Right renal cortex interstitium (tissue), 3 donors: ENCODE measurements at places on chromosomes 12 and 14. TPM values are rescaled to one million over a fixed set of nuclear protein-coding genes. Genes with fewer than 3 reads are reported as not detected.

DNA sequence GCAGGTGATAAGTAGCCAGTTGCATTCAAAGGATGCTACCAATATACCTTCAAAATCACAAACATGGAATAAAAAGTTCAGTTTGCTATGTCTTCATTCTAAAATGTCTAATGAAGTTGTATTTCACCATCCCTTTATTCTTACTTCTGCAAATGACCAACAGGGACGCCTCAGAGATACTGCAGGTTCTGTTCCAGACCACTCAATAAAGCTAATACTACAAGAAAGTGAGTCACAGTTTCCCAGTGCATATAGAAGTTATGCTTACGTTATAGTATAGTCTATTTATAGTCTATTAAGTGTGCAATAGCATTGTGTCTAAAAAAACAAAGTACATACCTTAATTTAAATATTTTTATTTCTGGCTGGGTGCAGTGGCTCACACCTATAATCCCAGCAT lies 29.3 kb upstream of the EIF5 start:
- DNase-seq: no peak

GRCh38 chr12:33546004-33546403 lies 106.4 kb upstream of the SYT10 start:
- no peak for DNase-seq

DNA sequence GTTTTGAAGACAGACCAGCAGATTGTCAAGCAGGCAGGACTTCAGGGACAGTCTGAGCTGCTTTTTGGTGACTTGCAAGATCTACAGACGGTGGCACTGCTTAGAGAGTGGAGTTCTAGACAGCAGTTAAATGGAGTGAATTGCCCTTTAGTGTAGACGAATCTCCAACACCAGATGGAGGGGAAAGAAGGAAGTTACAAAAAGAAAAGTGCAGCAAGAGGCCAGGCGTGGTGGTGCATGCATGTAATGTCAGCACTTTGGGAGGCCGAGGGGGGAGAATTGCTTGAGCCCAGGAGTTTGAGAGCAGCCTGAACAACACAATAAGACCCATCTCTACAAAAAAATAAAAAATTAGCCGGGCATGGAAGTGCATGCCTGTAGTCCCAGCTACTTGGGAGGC lies 8.4 kb upstream of the HHIPL1 start:
- no peak for DNase-seq

- DNase-seq: no peak
Observed at GRCh38 chr12:123723011-123723410, 10.9 kb downstream of the ATP6V0A2 start.

DNA sequence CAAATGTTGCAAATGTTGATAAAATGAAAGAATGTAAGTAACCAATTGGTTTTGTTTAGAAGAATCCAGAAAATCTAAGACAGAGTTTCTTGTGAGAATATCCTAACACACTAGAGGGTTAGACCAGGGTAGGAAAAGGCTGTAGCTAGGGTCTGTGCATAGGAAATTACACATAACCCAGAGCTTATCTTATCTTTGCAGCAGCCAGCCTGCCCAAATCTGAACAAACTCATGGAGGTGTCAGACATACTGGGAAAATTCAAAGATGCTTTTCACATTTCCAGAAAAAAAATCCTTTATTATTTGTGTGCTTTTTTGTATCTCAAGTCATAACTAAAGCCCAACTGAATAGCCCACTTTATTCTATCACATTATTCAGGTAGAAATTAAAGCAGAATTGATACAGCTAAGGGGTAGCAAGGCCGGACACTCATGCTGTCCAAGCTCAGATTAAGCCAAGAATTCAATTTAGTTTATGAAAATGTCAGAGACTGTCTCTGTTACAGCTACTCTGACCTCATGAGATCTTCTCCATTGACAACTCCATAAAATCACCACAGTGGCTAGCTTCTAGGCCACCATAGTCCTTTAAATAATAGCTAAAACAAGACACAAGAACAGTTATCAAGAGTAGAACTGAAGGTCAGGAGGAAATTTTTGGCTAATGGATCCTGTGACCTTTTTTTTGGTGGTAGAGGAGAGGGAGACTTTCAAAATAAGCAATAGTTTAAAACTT lies 169.6 kb upstream of the RASSF8 start:
- no peak for DNase-seq

GRCh38 chr14:102624666-102625065 lies 32.2 kb downstream of the RCOR1 start:
- DNase-seq: no peak

DNA sequence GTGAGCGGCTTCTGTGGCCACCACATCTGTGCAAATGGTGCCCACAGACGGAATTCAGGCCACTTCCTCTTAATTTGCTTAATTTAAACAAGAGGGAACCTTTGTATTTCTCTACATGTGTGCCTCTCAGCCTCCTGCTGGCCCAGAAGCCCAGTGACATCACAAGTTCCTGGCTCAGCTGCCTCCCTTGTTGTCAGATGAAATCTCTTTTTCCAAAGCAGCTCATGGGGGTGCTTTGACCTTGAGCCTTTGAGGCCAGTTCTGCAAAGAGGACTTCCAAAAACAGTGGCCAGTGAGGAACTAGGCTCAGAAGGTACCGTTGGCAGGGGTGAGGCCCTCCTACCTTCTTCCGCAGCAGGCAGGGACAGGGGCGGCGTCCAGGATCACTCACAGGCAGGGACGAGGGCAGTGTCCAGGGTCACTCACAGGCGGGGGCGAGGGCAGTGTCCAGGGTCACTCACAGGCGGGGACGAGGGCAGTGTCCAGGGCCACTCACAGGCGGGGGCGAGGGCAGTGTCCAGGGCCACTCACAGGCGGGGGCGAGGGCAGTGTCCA lies 35.0 kb upstream of the GALNT9 start:
- no peak for DNase-seq

DNA sequence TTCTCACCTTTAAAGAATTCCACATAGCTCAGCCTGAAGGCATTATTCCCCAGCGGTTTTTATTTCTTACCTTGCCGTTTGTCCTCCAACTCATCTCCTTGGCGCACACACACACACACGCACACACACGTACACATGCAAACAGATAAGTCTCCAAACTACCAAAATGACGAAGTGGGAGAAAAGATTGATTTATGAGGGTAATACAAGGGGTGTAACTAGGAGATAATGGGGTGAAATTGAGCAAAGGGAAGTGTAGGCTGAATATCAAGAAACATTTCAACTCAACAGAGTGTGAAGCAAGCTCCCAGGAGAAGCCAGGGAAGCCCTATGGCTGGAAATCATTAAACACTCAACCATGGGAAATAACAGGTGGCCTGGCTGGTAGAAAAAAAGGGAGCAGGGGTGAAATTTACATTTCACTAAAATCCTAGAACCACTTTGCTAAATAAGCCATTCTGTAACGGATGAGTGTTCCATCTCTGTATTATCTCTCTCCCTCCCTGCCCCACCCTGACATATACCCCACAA lies 41.0 kb downstream of the GRIN2B start:
- no peak for DNase-seq

GRCh38 chr12:45660330-45660729 lies 69.2 kb upstream of the ARID2 start:
- DNase-seq: no peak

DNA sequence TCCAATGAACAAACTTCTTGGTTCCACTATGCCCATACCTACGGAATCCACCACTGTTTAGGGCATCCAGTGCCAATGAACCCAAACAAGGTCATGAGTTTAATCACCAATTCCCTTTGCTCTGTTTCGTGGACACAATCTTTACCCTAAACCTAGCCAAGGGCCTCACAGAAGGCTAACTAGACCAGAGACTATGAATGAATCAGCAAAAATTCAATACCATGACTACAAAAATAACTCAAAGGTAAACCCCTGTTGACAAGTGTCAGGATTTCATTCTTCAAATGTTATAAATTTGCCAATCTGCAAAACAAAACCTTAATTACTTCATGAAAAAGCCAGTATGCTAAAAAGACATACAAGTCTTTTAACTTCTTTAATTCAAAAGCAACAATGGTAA lies 96.7 kb downstream of the CEP128 start:
- DNase-seq: no peak

- no peak for DNase-seq
Observed at GRCh38 chr14:24665440-24665991, 31.5 kb upstream of the GZMB start.

DNA sequence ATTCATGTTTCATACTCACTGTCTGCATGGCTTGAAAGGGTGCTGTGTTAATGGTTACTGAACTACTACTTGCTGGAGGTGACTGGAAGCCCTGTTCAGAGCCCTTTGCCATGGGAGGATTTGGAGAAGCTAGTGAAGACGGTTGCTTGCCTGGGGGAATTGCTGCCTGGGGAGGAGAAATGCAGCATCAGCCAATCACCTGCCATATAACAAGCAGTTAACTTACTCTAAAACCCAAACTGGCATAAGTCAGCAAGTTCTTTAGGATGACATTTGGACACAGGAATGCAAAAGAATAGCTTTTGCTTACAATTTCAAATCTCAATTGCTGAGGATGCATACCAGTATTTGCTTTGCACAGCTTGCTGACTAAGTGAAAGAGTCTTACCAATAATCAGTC lies 23.4 kb upstream of the IPO8 start:
- DNase-seq: no peak

- DNase-seq: no peak
Observed at GRCh38 chr12:40473962-40474361, 218.3 kb upstream of the CNTN1 start.

DNA sequence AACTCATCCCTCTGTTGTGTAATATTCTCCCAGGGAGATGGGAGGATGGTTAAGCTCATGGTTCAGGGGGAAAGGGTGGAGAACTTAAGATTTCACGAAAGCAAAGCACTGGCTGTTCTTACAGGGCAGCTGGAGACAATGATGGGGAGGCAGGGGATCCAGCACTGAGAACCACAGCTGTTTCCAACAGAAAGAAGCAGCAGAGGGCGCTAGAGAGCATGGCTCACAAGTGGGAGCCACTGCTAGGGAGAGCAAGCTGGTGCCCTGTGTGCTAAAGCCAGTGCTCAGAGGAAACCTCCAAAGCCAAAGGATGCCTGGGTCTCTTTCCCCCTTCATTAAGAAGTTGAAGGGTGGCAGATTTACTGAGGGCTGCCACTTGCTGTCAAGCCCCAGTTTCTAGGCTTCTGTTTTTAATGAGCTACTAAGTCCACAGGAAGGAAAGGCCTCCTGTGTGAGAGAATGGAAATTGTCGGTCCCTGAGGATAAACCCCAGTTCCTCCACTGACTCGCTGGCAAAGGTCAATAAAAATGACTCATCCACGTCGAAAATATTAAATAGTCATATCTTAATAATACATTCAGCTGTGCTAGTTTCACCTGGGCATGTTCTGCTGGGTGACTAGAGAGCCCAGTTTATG lies 199.7 kb downstream of the ANO2 start:
- DNase-seq: peak; percentile 51

GRCh38 chr12:86713121-86713520 lies 456.9 kb upstream of the MGAT4C start:
- DNase-seq: no peak

GRCh38 chr14:97298736-97299135 lies 501.6 kb downstream of the VRK1 start:
- DNase-seq: no peak

DNA sequence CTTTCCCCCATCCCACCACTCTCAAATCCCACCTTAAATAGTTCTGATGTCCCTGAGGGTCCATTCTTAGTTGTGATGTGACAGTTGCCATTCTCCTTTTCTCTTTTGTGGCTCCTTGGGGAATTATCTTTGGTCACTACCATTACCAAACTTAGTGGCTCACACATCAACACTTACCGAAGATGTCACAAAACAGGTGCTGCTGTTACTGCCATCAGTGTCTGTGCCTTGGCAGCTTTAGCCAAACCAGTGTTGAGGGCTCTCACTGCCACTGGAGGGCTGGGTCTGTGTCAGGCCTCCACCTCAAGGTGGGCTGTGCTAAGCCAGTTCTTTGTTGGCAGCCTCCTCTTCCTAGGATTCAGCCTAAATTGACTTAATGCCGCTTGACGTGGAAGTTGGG lies 144.0 kb downstream of the MYRFL start:
- DNase-seq: no peak

GRCh38 chr12:102675672-102676071 lies 195.3 kb upstream of the IGF1 start:
- DNase-seq: no peak

GRCh38 chr14:56268673-56269072 lies 150.5 kb downstream of the PELI2 start:
- DNase-seq: no peak

DNA sequence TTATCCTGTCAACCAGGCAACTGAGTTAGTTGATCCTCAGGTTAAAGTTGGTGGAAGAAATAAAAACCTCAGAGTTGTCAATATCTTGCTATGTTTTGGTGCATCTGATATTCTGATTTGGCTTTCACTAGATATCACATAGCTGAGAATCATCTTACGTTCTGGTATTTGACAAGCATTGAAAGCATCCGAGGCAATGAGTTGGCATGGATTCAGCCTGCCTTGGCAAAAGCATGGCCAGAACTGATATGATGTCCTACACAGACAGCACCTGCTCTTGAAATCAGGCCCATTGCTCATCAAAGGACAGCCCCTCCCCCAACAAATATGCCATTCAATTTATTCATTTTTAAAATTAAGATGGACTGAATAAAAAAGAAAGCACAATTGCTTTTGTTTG lies 320.7 kb upstream of the ATP2B1 start:
- no peak for DNase-seq

DNA sequence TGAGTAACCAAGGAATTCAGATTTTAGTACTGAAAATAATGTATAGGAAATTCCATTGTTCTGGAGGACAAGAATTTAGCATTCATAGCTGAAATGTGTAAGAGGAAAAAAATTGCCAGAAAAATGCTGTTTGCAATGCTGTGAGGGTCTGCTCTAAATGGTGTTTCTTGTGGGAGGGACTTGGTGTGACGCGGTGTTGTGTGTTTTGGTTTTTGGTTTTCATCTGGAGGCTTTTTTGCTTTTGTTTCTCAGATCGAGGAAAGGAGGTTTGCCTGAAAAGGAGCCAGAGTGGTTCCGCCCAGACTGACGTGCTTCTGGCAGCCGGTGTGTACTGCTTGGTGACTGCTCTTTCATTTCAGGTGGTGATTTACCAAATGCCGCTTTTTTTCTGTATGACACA lies 211.8 kb upstream of the HMGA2 start:
- DNase-seq: no peak

DNA sequence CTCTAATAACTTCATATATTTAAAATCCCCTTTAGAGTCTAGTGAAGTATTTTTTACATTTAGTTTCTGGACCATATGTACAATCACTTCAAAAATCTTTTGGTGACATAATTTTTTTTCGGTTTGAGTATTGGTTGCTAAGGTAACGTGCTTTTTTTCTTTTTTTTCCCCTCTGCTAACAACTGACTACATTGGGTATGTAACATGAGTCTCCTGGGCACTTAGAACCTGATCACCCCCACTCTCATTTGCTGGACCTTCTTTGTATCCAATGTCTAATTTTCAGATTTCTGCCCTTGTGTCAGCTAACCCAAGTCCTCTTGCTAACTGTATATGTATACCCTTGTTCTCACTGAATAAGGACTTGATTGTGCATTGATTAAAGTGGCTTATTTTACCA lies 592.9 kb upstream of the FLRT2 start:
- no peak for DNase-seq

GRCh38 chr12:124715121-124715990 lies 147.9 kb upstream of the NCOR2 start:
- no peak for DNase-seq

Gene PDE6H
- polyA plus RNA-seq: not detected

Gene RD3L
- polyA plus RNA-seq: not detected

Gene B3GNT4
- polyA plus RNA-seq: 3.3 TPM

Gene MGST1
- polyA plus RNA-seq: 38.4 TPM

Gene GARIN6
- not detected for polyA plus RNA-seq
